ENCODE measurements at places on chromosomes 3 and 15.

DNA sequence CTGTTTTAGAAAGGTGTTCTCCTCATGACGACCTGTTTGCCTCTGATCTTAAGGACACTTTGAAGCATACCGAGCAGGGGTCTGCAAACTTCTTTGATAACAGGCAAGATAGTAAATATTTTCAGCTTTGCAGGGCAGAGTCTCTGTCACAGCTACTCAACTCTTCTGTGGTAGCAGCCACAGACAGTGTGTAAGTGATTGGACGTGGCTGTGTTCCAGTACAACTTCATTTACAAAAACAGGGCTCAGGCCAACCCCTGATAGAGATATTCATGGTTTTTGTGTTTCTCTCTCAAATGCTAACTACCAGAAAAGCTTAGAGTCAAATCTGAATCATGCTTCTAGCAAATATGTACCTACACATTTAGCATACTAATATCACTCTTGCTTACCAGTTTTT lies 51.5 kb downstream of the TGFBR2 start:
- peak overlapping the region; percentile 95 for H3K27ac ChIP-seq
- peak; percentile 63 for DNase-seq
- H3K36me3 ChIP-seq: peaks cover 87% of the 10 kb centered on the region
- H3K4me1 ChIP-seq: peaks cover 100% of the 10 kb centered on the region
- peak overlapping the region; percentile 60 for H3K4me3 ChIP-seq

- H3K36me3 ChIP-seq: no peaks in the 10 kb centered on the region
- H3K4me3 ChIP-seq: no peak overlapping the region
- no peak for DNase-seq
- H3K27me3 ChIP-seq: peaks cover 24% of the 10 kb centered on the region
- H3K27ac ChIP-seq: no peak overlapping the region
Observed at GRCh38 chr15:80288131-80288530, 36.1 kb upstream of the CTXND1 start.

DNA sequence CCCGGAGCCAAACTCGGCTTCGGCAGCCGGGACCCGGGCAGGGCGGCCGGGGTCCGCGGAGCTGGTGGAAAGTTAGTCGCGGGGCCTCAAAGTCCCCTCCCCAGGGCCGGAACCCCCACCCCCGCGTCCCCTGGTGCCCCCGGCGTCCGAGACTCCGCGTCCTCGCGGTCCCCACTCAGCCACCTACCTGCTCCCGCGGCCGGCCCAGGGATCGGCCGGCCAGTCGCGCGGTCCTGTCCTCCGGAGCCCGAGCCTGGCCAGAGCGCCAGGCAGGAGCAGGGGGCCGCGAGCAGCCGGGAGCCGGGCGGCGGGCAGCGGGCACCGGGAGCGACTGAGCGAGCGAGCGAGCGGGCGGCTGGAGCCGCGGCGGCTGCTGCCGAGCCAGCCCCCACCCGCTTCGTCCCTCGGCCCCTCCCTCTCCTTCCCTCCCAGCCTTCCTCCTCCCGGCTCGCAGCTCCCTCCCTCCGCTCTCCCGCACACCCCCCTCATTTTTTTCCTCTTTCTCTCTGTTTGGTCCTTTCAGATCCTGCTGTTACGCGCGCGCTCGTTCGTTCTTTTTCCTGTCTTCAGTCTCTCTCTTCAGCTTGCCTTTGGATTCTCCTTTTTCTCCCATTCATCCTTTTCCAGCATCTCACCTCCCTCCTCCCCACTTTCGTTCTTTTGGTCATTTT lies at the start of gene MEGF11:
MEGF11 (minus strand) TSS at position 333 of the 671 bp plus-strand sequence. CDS start 125,347 bp downstream, outside the sequence.
- peak within 1 kb of the TSS; percentile 59 for H3K4me3 ChIP-seq
- no peaks in the 10 kb centered on the region for H3K36me3 ChIP-seq
- peak; percentile 15 for DNase-seq
- H3K27me3 ChIP-seq: peaks cover 59% of the 10 kb centered on the region

DNA sequence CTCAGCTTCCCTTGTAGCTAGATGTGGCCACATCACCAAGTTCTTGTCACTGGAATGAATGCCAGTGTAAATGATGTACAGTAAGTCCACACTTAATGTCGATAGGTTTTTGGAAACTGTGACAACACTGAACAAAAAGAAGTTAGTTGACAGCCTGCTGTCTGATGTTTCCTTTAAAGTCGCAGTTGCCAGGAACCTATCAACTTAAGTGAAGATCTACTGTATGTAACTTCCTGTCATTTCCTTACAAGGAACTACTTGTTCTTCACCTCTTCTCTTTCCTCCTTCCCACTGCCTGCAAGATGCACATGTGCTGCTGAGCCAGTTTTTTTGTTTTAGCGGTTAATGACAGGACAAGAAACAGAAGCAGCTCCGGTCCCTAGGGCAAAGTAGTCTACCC lies 44.6 kb downstream of the HDGFL3 start:
- no peak overlapping the region for H3K4me3 ChIP-seq
- H3K27ac ChIP-seq: no peak overlapping the region
- H3K36me3 ChIP-seq: peaks cover 4% of the 10 kb centered on the region
- peaks cover 19% of the 10 kb centered on the region for H3K4me1 ChIP-seq
- peaks cover 23% of the 10 kb centered on the region for H3K27me3 ChIP-seq

GRCh38 chr15:66780172-66780972 lies 78.3 kb downstream of the SMAD6 start:
- H3K27ac ChIP-seq: no peak overlapping the region
- no peaks in the 10 kb centered on the region for H3K4me1 ChIP-seq
- H3K27me3 ChIP-seq: no peaks in the 10 kb centered on the region

DNA sequence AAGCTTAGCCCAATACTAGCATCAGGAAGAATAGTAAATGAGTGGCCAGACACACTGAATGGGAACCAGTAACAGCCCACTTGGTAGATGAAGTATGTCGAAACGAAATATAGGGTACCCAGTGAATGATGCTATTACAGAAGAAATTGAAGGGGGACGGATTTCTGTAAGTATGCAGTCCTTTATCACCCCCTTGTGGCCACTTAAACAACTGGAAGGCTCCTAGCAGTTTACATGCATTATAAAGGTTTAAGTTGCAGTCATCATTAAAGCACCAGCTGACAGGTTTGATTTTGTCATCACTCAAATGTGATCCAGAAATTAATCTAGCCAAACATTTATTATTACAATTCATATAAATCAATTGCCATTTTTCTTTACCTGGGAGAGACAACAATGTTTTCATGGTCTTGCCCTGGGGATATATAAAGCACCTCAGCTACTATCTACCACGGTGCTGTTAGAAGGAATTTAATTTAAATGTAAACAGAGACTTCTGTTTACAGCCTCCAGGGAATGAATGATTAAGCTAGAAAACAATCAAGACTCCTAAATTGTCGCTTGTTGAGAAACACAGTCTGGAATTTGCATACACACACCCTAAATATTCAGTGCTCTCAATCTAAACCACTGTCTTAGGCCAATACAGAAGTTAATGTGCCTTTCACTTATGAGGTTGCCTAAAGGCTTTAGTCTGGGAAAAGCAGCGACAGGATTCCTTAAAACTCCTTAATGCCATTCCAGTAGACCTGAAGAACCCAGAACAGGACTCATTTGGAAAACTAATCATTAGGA lies 7.8 kb downstream of the EIF1B start:
- peaks cover 12% of the 10 kb centered on the region for H3K36me3 ChIP-seq
- peaks cover 5% of the 10 kb centered on the region for H3K4me1 ChIP-seq
- H3K27ac ChIP-seq: no peak overlapping the region
- no peaks in the 10 kb centered on the region for H3K27me3 ChIP-seq

DNA sequence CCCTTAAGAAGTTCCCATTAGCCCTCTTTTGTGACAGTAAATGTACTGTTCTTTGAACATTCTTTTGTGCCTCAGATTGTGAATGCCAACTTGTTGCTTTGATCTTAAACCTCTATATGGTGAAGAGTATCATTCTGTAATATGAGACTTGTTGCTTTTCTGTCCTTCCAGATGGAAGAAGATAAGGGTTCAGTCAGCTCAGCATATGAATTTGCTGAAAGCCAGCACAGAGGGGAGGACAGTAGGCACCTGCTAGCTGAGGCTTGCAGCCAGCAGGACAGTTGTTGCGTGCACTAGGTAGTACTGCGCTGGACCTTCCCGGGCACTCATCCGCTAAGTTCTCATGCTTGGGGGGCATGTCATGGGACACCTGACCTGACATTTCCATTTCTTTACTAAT lies 74.7 kb downstream of the DCUN1D1 start:
- H3K4me3 ChIP-seq: no peak overlapping the region
- H3K27ac ChIP-seq: peak overlapping the region; percentile 65
- no peaks in the 10 kb centered on the region for H3K27me3 ChIP-seq
- no peak for DNase-seq
- H3K36me3 ChIP-seq: peaks cover 13% of the 10 kb centered on the region

- H3K36me3 ChIP-seq: peaks cover 37% of the 10 kb centered on the region
- H3K4me3 ChIP-seq: no peak overlapping the region
- H3K27ac ChIP-seq: no peak overlapping the region
Observed at GRCh38 chr3:4310971-4311370, 7.8 kb downstream of the SETMAR start.

DNA sequence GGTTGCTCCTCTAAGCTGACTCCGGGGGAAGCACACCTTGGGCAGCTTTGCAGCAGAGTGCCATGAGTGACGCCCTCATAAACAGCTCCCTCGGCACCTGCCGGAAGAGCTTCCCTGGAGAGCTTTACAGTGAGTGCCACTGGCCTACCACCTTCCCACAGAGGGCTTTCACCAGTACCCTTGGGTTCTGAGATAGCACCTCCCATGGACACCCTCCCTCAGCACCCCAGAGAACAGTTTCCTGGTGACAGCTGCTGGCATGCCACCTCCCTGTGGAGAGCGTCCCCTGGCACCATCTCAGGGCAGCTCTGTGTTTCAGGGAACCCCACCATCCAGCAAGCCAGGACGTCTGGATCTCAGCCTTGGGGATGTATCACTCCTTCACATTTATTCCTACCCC lies 49.1 kb downstream of the RUBCN start:
- H3K27me3 ChIP-seq: no peaks in the 10 kb centered on the region
- H3K4me1 ChIP-seq: no peaks in the 10 kb centered on the region
- H3K36me3 ChIP-seq: peaks cover 36% of the 10 kb centered on the region
- no peak overlapping the region for H3K4me3 ChIP-seq
- peak overlapping the region; percentile 4 for H3K27ac ChIP-seq

DNA sequence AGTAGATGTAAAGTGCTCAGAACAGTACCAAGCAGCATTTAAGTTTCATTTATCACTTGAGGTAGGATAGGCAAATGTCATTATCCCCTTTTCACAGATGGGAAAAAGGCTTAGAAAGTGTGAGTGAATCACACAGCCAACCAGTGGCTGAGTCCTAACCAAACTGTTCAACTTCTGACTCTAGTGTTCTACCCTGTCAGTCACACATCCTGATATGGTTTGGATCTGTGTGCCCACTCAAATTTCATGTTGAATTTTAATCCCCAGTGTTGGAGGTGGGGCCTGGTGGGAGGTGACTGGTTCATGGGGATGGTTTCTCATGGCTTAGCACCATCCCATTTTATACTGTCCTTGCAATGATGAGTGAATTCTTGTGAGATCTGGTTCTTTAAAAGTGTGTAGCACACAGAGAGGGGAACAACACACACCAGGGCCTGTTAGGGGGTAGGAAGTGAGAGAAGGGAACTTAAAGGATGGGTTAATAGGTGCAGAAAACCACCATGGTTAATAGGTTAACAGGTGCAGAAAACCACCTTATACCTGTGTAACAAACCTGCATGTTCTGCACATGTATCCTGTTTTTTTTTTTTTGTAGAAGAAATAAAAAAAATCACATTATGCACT lies 304.7 kb downstream of the SUCLG2 start:
- peak; percentile 67 for DNase-seq
- H3K27me3 ChIP-seq: peaks cover 10% of the 10 kb centered on the region
